Neural crest cell (in vitro differentiated cells): ENCODE measurements at places on chromosomes 7 and 10. TPM values are rescaled to one million over a fixed set of nuclear protein-coding genes. Genes with fewer than 3 reads are reported as not detected.

DNA sequence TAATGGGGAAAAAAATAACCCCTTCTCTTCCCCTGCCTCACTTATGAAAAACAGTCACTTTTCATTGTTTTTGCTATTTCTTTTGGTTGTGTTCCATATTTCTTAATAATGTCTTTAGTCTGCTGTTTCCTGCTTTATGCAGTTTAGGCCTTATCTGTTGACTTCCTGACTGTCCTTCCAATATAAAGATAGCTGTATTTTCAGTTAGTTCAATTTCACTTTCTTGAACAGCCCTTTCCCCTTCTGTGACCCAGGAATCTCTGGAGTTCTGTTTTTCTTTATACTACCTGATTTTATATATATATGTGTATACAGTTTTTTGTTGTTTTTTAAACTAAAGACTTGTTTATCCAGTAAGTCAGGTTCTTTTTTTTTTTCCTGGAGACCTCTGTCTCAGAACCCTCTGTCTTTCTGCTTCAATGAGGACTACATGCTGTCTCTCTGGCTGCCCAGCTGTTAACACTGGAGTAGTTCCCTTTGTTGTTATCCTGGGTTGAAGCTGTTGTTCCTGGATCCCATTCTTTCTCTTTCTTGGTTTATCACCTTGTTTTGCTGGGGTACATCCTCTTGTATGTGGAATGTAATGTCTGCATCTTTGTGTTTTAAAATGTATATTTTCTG lies 87.2 kb downstream of the GSDME start:
- DNase-seq = no peak

Gene ASB10
- total RNA-seq = not detected in 2 replicates

Gene AKR1B1
- total RNA-seq = 202 and 204 TPM in 2 replicates

GRCh38 chr10:132500781-132501415 lies 36.7 kb upstream of the INPP5A start:
- no peak for DNase-seq

- no peak for DNase-seq
These were observed 67.1 kb upstream of the DNAAF5 start for GRCh38 chr7:659306-659847.

Gene IFRD1
- total RNA-seq = 76.6 and 78.7 TPM in 2 replicates

DNA sequence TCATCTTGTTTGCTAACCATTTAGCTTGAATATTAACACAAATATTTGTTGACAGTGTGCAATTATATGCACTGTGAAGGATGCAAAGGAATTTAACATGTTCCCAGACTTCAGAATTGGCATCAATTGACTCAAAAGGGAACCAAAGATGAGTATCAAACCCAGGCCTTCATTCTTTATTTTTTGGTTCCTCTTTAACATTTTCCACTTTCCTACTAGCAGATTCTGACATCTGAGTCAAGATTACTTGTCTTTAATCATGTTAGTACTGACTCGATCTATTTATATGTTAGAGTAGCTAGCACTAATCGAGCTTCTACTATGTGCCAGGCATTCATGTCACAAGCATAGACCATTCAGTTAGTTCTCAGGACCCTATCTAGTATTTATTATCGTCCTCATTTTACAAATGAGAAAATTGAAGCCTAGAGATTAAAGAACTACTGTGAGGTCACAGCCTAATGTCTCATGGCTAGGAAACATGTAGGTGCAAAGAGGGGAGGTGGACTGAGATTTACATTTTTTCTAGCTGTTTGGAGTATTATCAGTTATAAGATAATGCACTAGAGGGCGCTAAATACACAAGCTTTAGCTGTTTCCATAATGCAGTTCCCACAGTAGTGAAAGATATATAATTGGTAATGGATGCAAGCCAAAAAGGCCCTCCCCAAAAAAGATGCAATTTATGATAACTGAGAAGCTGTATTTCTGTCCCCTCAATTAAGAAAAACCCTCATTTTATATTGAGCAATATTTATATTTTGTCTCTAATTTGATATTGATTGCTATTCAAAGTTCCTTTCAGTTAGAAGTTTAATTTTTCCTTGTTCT lies 32.9 kb upstream of the KMT2E start:
- no peak for DNase-seq

DNA sequence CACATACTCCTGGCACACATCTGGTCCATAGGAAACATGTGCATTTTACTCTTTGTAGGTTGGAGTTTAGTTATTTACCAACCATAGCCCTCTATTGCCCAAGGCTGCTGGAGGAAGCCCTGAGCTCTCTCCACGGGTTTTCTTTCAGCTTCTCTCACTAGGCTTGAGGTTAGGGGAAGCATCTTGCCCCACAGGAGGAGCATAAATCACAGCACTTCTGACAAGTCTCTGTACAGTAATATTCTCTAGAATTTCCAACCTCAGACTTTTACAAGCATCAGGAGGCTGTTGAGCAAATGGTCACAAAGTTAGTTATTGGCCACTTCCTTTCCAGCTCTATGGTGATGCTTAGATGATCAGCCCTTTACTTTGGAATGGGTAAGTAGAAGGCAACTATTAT lies 122.9 kb upstream of the GLI3 start:
- no peak for DNase-seq

Gene SPOCK2
- 1.4 and 1.5 TPM in 2 replicates for total RNA-seq

GRCh38 chr7:78368771-78369170 lies 570.2 kb downstream of the PHTF2 start:
- no peak for DNase-seq

Gene NKX2-3
- not detected in 2 replicates for total RNA-seq

- DNase-seq = no peak
These were observed 3.2 kb downstream of the FIS1 start for GRCh38 chr7:101241443-101242349.

DNA sequence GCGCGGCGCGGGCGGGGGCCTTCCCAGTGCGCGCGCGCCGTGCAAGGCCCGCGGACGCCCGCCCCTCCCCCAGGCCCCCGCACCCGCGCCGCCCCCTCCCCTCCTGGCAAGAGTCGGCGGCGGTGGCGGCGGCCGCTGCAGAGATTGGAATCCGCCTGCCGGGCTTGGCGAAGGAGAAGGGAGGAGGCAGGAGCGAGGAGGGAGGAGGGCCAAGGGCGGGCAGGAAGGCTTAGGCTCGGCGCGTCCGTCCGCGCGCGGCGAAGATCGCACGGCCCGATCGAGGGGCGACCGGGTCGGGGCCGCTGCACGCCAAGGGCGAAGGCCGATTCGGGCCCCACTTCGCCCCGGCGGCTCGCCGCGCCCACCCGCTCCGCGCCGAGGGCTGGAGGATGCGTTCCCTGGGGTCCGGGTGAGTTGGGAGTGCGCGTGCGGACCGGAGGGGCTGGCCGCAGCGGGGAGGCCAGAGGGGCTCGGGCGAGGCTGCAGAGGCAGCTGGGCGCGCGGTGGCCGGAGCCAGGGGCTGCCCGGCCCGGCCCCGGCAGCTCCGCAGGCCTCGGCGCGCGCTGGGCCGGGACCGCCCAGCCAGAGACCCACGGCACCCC lies at the start of gene BMPR1A:
Gene BMPR1A (plus strand): TSS at position 109 of the 602 bp plus-strand sequence. CDS start 119,400 bp downstream, outside the sequence.
- peak; percentile 96 for DNase-seq

DNA sequence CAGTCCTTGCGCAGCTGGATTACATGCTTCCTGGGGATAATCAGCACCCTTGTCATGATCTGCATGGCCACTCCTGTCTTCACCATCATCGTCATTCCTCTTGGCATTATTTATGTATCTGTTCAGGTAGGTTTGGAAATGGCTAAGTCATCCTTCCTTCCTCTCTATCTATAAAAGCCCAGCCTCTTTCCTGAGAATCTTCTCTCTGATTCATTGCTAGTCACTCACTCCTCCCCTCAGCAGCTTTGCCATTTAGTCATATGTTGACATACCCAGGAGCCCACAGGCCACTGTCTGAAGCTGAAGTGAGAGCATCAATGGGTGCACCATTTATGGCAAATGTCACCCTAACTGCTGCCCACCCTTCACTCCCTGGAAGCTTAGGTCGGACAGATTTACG lies 52.0 kb downstream of the ABCC2 start:
- no peak for DNase-seq

Gene MYO3A
- 0.82 and 1.4 TPM in 2 replicates for total RNA-seq

Gene PLXDC2
- 4.0 and 4.1 TPM in 2 replicates for total RNA-seq

GRCh38 chr7:151225948-151226510 lies 976 bp downstream of the ABCF2 start:
- no peak for DNase-seq

Gene POLR2J2
- 1.3 and 5.8 TPM in 2 replicates for total RNA-seq

Gene MOGAT3
- not detected in 2 replicates for total RNA-seq

GRCh38 chr7:46753662-46754061 lies 828.2 kb downstream of the TNS3 start:
- no peak for DNase-seq

DNA sequence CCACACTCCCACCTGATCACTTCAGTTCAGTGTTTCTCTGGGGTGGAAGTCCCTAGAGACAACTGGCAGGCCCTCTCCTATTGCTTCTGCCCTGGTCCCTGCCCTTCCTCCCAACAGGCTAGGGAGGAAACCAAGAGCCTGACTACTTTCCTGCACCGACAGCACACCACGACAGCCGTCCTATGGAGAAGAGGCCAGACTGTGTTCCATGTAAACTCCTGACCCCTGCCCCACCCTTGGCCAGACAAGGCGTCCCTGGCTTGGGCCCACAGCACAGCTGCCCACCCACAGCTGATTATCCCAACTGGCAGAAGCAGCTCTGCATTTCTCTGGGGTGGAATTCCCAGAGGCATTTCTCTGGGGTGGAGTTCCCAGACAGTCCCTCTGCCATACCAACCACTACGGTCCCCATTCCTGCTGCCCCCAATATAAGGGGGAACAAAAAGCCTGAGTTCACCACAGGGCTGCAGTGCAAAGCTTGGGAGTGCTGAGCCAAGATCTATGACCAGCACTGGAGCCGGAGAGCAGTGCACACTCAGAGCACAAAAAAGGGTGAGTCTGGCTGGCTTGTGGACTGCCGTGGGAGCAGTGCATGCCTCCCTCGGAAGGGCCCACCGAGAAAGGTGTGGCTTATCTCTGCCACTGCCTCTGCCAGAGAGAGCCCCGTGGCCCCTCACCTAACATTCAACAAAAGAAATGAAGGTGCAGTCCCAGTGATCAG lies 193.4 kb downstream of the HPSE2 start:
- no peak for DNase-seq

DNA sequence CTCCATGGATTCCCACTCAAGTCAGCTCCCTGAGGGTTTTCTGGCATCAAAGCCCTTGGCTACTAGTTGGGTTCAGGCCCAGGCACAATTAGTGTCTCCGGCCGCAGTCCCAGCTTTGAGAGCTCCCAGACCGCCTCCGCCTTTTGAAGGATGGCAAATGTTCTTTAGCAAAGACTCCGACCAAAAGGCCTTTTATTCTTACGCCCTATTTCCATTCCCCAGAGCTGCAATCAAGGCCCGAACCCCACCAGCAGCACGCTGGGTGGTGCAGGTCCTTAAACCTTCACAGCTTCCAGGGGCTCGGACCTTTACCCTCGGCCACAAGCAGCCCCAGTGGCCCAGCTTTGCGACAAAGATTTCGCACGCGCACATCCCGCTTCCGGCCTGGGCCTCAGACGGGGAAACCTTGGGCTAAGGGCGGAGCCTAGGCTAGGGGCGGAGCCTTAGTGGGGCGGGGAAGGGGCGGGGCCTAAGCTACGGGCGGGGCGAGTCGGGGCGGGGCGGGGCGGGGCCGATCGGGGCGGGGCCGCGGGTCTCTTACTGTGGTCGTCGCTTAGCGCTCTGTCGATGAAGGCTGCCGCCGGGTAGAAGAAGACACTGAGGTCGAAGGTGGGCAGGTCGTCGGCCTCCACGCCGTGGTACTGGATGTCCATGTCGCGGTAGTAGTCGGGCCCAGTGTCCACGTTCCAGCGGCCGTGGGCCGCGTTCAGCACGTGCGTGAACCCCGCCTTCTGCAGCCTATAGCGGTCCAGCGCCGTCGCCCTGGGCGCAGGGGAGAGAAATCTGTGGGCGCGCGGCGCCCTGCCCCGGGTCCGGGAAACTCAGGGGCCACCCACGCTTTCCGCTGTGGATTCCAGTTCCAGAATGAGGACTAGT lies 68.0 kb upstream of the SAMD8 start:
- DNase-seq = no peak

GRCh38 chr10:8677642-8678041 lies 623.2 kb downstream of the GATA3 start:
- no peak for DNase-seq

DNA sequence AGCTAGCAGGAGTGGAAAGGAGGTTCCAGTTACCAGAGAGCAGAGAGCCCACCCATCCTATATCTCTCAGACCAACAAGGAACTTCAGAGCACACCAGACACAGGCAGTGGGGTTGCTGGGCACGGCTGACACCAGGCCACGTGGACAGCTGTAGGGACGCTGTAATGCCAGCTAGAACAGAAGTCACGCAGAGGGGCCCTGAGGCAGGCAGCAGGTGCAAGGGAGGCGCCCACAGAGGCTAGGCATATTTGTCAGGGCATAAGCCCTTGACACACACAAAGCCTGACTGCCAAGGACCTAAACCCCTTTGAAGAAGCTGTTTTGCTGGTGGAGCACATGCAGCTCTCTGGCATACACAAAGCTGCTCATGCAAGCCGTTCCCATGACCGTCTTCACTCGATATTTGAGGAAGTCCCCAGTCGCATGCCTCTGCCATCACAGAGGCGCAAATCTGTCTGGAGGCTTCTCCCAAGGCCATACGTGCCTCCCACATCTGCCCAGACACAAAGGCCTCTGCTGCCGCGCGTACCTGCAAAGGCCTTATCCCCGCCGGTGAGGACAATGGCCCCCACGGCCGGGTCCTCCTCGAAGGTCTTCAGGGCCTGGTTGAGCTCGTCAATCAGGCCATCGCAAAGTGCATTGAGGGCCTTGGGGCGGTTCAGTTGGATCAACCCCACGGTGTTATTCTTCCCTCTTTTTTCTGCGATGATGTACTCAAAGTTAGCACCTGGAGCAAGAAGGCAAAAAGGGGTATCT lies 2.9 kb downstream of the ECHS1 start:
- DNase-seq = no peak

Gene OPN1SW
- not detected in 2 replicates for total RNA-seq

DNA sequence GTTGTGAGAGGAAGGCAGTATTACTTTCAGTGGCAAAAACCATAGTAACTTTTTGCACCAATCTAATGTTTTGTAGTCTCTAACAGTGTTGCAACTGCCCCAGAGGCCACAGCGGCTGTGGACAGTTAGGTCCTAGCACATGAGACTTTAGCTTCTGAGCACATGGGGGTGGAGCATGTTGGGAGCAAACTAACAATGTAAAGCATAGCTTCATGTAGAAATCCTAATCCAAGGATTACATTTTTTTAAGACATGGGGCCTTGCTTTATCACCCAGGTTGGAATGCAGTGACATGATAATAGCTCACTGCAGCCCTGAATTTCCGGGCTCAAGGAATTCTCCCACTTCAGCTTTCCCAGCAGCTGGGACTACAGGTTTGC lies 49.0 kb downstream of the LAMB1 start:
- no peak for DNase-seq

Gene PGAM2
- total RNA-seq = 1.8 and 2.4 TPM in 2 replicates

Gene VAX1
- 0.16 and 0.23 TPM in 2 replicates for total RNA-seq

- no peak for DNase-seq
These were observed 107.4 kb downstream of the LHPP start for GRCh38 chr10:124568848-124569622.

- DNase-seq = no peak
These were observed 105.3 kb upstream of the TNRC18 start for GRCh38 chr7:5528815-5529442.

GRCh38 chr10:133445751-133446708 lies 7.7 kb upstream of the SCART1 start:
- no peak for DNase-seq

Gene PYROXD2
- 5.0 and 5.7 TPM in 2 replicates for total RNA-seq

Gene TRIL
- total RNA-seq = 60.7 and 61.5 TPM in 2 replicates

- no peak for DNase-seq
These were observed 329.8 kb upstream of the SEMA3D start for GRCh38 chr7:85516675-85517074.

GRCh38 chr7:150371131-150371995 lies 2.7 kb downstream of the REPIN1 start:
- no peak for DNase-seq

Gene TMEM213
- total RNA-seq = not detected in 2 replicates

Gene CPA2
- 0.55 and 1.2 TPM in 2 replicates for total RNA-seq
